ENCODE measurements at places on chromosomes 5 and 9. TPM values are rescaled to one million over a fixed set of nuclear protein-coding genes. Genes with fewer than 3 reads are reported as not detected.

PCDHA4 gene
- 1.0 TPM for total RNA-seq

KIF4B gene
- total RNA-seq: not detected

- H3K27me3 ChIP-seq: peaks cover 5% of the 10 kb centered on the region
- no peak overlapping the region for H3K4me3 ChIP-seq
- no peaks in the 10 kb centered on the region for H3K36me3 ChIP-seq
- H3K27ac ChIP-seq: no peak overlapping the region
Measured at GRCh38 chr9:8845376-8845775, 1045.8 kb upstream of the DMAC1 start.

DNA sequence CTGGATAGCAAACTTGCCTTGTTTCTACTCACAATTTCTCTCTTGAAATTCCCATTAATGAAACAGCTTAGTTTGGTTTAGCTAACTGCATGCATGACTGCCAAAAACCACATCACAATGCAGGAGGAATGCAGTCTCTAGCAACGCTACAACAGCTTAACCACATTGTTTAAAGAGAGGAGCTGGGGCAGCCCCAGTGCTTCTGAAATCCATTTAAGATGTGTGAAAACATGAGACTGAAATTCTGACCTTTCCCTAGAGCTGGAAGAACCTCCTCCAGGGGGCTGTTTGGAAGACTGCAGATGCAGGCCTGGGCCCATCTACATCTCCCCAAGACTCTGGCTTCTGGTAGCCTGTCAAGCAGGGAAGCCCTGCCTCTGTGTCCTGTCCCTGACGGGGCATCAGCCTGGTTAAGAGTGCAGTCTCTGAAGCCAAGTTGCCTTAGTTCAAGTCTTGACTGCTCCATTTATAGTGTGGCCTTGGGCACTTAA is 157.1 kb downstream of the ZNF462 start:
- no peak for DNase-seq
- H3K27ac ChIP-seq: no peak overlapping the region
- no peaks in the 10 kb centered on the region for H3K27me3 ChIP-seq

GRCh38 chr5:140509898-140510297 is 37.6 kb upstream of the EIF4EBP3 start:
- H3K36me3 ChIP-seq: peaks cover 99% of the 10 kb centered on the region
- DNase-seq: no peak
- no peaks in the 10 kb centered on the region for H3K27me3 ChIP-seq
- no peak overlapping the region for H3K4me3 ChIP-seq

- no peak for DNase-seq
- peak overlapping the region; percentile 67 for H3K27ac ChIP-seq
- H3K36me3 ChIP-seq: no peaks in the 10 kb centered on the region
- no peak overlapping the region for H3K4me3 ChIP-seq
- H3K4me1 ChIP-seq: peaks cover 45% of the 10 kb centered on the region
Measured at GRCh38 chr5:139745132-139745799, 50.3 kb upstream of the PSD2 start.

DNA sequence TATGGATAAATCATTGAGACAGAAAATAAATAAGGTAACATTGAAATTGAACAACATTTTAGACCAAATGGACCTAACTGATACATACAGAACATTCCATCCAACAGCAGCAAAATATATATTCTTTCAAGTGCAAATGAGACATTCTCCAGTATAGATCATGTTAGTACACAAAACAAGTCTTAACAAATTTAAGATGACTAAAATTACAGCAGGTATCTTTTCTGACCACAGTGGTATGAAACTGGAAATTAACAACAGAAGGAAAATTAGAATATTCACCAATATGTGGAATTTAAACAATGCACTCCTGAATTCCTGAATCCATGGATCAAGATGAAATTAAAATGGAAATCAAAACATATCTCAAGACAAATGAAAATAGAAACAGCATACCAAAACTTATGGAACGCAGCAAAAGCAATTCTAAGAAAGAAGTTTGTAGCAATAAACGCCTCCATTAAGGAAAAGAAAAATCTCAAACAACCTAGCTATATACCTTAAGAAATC is 115.6 kb downstream of the ADAMTS12 start:
- DNase-seq: no peak
- no peak overlapping the region for H3K4me3 ChIP-seq
- H3K36me3 ChIP-seq: no peaks in the 10 kb centered on the region
- H3K4me1 ChIP-seq: no peaks in the 10 kb centered on the region

All from stomach (tissue), 19 donors.